ENCODE measurements at places on chromosomes 13 and 19.

- DNase-seq, result no peak
Measured at GRCh38 chr19:10468133-10468532, 35.0 kb downstream of the KEAP1 start.

GRCh38 chr19:48330012-48330681, 4.8 kb downstream of the EMP3 start:
- peak; percentile 93 for DNase-seq

DNA sequence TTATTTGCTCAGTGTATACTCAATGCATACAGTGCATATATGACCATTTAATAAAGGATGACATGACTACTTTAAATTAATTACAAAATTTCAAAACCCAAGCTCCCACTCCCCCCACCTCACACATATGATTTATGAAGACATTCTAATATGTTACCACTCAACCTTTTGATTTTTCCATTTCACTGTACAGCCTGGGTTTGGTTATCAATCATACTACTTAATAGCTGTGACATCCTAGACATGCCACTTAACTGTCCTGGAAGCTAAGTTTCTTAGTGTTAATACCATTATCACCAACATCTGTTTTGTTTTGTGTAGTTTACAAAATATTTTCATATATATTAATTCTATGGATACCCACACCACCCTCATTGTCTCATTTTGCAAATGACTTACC, 42.2 kb downstream of the UBL3 start:
- DNase-seq, result no peak

- DNase-seq, result no peak
Measured at GRCh38 chr13:91238036-91238435, 109.5 kb upstream of the MIR17HG start.

DNA sequence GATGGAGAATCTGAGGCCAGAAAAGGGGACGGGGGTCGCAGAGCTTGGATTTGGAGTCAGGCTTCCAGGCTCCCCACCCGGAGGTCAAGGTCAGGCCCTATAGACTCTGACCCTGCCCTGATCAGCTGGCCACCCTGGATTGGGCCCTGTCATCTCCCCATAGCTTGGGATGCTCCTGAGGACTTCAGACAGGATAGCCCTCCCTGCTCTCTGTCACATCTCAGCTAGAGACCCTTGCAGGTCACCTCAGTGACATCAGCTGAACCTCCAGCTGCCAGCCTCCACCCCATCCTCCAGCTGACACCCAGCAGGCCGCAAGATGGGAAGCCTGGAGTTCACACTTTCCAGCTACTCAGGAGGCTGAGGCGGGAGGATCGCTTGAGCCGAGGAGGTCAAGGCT, 2.8 kb upstream of the TPM4 start:
- DNase-seq, result no peak

GRCh38 chr13:102972191-102972590, 94.0 kb downstream of the SLC10A2 start:
- no peak for DNase-seq

GRCh38 chr19:46376241-46377153, 29.6 kb downstream of the PPP5C start:
- DNase-seq, result no peak

DNA sequence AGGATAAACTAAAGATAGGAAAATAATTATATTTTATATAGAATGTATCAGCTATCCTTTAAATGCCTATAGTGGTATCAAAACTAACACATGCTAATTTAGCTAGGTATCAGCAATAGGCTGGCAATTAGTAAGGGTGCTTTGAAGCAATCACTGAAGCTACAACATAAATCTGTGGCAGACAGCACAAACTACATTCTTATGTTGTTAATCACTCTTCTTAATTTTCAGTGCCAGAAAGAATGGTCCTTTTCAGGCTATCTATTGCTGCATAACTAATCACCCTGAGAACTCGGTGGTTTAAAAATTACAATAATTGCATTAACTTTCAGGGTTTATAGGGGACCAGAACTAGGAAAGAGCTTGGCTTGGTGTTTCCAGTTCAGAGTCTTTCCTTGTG, 963.1 kb downstream of the EFNB2 start:
- no peak for DNase-seq

- no peak for DNase-seq
Measured at GRCh38 chr13:76019421-76020044, 383.4 kb downstream of the LMO7 start.

Measured in Kasumi-1 (cell line).